ENCODE measurements at places on chromosomes 7 and 10.

DNA sequence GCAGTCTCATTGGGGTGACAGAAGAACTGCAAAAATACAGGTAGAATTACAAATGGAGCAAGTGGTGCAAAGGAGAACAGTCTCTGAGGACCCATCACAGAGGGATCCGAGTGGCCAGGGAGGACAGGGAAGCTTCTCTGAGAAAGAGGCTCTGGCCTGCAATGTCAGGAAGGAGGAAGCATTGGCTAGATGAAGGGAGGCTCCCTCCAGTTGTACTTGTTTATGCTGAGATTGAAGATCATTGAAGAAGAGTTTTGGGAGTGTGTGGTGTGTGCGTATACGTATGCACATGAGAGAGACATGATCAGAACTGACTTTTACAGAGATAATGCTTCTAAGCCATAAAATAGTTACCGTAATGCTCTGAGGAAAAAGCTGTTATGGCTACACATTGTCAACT, 274.7 kb upstream of the FZD8 start:
- DNase-seq = no peak

- DNase-seq = no peak
Measured at GRCh38 chr7:48759431-48760080, 164.8 kb upstream of the CDC14C start.

- DNase-seq = no peak
Measured at GRCh38 chr7:6251653-6252052, 20.8 kb downstream of the CYTH3 start.

DNA sequence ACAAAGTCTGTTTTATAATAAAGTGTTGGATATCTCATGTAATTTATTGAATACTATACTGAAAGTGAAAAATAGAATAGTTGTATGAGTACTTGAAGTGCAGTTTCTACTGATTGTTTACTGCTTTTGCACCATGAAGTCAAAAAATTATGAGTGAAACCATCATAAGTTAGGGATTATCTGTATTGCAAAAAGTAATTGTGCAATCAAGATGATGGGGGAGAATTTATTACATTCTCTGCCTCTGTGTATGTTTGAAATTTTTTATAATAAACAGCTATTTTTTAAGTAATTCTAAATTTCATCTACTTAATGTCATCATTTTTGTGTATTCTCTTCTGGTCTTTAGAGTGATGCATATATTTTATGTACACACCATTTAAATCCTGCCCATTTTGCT, 47.2 kb upstream of the TMEM273 start:
- DNase-seq = no peak

GRCh38 chr7:127957886-127958285, 73.4 kb downstream of the LRRC4 start:
- no peak for DNase-seq

DNA sequence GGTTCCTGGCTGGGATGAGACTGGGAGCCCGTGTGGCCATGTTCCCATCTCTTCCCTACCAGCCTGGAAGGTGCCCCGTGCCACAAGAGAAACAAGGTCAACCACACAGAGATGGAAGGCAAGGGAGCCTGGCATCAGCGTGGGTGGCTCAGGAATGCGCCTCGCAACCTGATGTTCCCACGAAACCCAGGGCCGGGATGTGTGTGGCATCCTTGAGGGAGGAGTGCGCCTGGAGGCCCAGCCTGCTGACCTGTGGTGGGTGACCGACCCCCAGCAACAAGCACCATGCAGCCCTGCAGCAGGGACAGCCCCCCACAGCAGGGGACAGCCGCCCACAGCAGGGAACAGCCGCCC, 267.2 kb downstream of the ELFN1 start:
- DNase-seq = no peak

DNA sequence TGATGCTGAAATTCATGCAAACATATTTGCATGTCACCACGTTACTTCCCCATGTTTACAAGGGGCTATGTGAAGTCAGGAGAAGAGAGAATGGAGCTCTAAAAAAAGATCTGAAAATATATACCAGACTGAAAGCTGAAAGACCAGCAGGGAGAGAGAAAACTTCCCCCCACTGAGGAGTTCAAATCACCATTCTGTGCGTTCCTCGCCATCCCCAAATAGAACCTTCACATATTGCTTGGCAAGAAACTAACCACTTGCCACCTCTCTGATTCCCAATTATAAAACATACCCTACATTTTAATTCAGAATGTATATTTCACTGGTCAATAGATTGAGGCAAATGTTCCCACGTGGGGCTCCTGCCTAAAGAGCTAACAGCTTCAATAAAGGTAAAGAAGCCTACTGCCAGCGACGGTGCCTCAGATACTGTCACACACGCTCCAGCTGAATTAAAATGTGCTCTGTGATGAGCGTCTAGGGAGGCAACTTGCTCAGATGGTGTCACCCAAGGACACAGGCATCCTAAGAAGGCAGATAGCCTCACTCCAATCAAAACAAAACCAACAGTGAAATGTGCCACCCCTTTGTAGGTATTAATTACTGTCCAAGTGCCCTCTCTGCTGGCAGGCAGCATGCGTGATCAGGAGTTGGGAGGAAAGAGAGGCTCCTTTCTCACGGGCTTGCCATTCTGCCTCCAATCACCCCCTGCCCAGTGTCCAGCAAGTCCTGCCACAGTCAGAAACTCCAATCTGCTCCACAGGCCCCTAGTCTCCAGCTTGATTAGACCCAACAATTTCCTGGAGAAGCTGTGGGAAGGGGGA, 298.2 kb downstream of the GRID1 start:
- no peak for DNase-seq

DNA sequence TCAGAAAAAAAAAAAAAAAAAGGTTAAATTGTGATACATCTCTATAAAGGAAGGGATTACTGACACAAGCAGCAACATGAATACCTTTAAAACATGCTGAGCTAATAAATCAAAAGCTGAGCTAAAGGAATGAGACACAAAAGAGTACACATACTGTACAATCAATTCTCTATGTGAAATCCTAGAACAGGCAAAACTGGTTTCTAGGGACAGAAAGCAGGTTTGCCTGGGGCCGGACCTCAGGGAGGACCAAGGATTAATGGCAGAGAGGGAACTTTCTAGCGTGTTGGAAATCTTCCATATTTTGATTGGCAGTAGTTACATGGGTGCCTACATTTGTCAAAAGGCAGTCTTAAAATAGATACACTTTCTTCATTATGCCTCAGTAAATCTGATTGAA, 52.5 kb downstream of the KLRG2 start:
- DNase-seq = no peak

DNA sequence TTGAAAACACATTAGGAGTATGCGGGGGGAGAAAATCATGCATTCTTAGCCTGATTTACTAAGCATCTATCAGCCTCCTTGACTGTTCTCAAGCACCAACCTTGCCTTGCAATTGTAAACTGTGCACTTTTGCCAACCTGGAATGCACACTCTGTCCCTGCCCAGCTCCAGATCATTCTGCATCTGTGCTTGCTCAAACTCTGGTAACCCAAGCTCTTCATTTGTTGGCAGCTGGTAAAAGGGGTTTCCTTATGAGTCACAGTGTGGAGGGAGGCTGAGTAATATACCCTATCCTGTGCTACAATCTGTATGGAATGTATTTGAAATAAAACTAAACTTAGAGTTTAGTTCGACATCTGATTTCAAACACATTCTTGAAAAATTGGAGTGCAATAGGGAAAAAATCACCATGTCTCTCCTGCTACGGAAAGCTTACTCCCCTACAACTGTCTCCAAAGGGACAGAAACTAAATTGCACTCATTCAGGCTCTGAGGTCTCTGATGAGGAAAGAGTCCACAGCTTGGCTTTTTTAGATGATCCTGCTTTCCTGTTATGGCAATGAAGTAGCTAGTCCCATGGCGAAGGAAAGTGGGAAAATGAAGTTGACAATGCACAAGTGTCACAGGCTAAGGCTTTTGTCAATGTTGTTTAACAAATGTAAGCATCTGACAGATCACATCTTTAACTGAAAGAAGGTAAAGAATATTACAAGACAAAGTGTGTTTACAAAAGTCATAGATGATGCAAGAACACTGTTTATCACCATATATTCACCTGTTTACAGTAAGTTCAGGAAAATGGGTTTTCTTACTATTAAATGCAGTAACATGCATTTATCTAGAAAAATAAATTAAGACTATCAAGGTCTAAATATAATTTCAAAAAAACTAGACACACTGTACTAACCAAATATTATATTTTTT, 61.9 kb downstream of the TES start:
- peak; percentile 86 for DNase-seq

DNA sequence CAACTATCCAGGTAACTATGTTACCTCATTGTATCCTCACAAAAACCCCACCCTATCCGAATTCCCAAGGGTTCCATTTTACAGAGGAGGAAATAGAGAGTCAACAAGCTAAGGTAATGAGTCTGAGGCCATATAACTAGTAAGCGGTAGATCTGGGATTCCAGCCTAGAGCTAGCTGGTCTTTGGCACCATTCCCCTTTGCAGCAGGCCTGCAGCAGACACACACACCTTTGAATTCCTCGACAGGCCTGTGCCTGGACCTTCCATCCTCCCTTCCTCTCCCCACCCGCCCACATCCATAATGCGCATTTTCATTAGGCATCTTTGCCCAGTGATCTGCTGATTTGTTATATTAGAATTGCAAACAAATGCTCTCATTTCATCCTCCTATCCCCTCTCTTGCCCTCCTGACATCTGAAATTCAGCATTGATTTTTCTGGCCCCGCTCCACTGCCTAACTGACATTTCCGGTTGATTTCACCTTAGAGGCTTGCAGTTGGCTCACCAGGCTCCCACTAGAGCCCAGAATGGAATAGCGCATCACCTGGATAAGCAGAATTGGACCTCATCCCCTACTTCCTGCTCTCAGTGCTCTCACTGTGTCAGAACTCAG, 129.5 kb downstream of the PLXNA4 start:
- DNase-seq = no peak

DNA sequence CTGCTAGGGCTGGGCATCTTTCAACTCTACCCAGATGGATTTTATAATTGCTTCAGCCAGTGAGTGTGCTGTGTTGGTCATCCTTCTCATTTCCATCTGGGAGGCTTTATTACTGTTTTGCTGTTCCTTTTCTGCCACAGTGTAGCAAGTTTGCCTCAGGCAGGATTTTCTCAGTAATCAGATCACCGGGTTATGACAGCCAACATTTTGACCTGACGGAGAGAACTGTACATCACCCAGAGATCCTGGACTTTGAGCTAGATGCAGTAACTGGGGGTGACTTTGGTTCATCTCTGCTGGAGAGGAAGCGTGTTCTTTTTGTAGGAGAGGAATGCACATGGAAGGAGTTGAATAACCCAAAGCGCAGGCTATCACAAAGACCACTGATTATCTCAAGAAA, 111.8 kb upstream of the AGR3 start:
- DNase-seq = no peak

- no peak for DNase-seq
Measured at GRCh38 chr10:32731527-32731926, 226.5 kb downstream of the ITGB1 start.

DNA sequence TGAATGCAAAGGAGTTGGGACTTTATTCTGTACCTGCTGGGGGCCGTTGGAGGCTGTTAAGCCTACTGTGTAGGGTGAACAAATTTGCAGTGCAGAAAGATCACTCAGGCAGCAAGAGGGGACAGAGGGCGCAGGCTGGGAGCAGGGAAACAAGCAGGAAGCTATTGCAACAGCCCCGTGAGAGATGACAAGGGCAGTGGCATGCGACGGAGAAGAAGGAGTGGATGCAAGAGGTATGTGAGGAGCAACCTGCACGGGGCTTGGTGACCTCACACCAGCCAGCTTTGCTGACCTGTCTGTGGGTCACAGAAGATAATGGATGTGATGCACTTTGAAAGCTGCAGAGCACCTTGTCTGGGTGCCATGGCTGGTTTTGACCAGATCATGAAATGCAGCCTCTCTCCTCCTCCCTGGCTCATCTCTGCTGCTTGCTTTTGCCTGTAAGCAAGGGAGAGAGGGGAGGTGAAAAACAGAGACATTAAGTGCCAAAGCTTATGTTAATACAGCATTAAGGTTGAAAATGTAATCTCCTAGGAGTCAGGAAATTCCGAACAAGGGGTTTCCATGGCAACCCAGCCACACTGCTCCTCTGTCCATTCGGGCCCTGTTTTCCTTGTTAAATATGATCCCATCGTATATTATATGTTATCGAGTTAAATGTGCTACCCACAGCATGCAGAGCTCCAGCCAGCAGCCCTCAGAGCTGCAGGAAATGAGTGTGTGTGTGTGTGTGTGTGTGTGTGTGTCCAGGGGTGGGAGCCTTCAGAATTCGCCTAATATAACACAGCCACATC, 314.3 kb upstream of the ZMIZ1 start:
- DNase-seq = no peak

DNA sequence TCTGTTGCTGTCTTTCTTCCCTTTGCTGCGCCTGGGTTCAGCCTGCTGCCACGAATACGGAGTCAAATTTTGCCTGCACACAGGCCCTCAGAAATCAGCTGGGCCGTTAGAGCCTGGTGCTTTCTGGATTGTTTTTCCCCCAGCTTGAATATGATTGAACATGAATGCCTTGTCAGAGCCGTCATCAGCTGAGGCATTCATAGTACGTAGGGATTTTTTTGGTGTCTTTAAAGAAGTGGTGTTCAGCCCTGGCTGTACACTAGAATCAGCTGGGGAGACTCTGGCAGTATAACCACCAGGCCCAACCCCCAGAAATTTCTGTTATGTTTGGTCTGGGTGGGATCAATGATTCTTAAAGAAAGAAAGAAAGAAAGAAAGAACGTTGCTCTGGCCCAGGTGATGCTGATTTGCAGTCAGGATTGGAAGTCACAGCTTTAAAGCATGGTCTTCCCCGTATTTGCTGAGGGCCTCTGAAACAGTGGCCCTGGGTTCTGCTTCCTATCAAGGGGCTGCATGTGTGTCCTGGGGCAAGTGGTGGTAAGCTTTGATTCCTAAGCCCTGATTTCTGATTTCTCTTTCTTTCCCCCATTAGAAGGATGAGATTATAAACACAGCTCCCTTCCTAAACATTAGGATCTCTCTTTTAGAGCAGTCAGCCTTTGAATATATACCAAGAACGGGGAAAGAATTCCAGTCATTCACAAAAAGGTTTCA, 24.7 kb downstream of the NUB1 start:
- no peak for DNase-seq

GRCh38 chr10:227014-227413, 91.8 kb downstream of the ZMYND11 start:
- peak; percentile 75 for DNase-seq

- no peak for DNase-seq
Measured at GRCh38 chr7:98297626-98298286, 16.3 kb downstream of the BRI3 start.

- peak; percentile 54 for DNase-seq
Measured at GRCh38 chr10:69202332-69202731, 17.8 kb upstream of the HKDC1 start.
